ENCODE measurements at places on chromosomes 6 and 20.
A peak's percentile ranks its signal among the peaks of the same experiment; 100 is the strongest.

DNA sequence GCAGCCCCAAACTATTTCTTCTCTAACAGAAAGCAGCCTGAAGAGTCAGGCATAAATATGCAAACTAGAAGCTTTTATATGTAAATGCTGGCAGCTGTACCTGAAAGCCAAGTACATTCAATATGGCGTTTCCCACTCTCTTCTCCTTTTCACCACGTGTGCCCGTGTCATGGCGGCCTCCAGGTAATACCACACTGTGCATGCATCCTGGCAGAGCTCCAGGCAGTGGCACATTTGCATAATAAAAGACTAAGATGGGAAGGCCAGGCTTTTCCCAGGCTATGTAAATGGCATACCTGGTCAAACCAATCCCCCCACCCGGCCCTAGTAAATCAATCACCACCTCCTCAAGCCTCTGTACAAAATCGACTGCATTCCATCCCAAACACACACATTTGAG, 120.6 kb downstream of the MMUT start:
- no peak for DNase-seq

GRCh38 chr20:44153636-44154043, 33.3 kb downstream of the JPH2 start:
- DNase-seq, result no peak

- DNase-seq, result no peak
Observed at GRCh38 chr6:20377623-20378265, 23.9 kb upstream of the E2F3 start.

GRCh38 chr20:23047738-23048214, 1.7 kb downstream of the THBD start:
- DNase-seq, result no peak

DNA sequence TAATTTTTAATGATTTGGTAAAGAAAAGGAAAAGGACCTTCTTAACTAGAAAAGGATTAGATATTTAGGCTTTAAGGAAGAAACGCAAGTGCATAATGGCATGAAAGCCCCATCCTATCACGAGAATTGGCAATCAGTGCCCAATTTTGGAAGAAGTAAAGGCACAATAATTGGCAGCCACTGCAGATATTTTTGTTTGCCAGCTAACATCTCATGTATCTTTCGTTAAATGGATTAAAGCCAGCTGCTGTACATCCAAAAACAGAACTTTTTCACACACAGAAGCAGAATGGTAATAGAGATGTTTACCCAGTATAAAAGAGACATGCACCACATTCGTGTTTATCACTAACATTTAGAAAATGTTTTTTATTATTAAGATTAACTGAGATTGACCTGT, 180.3 kb downstream of the C6orf118 start:
- DNase-seq, result no peak

DNA sequence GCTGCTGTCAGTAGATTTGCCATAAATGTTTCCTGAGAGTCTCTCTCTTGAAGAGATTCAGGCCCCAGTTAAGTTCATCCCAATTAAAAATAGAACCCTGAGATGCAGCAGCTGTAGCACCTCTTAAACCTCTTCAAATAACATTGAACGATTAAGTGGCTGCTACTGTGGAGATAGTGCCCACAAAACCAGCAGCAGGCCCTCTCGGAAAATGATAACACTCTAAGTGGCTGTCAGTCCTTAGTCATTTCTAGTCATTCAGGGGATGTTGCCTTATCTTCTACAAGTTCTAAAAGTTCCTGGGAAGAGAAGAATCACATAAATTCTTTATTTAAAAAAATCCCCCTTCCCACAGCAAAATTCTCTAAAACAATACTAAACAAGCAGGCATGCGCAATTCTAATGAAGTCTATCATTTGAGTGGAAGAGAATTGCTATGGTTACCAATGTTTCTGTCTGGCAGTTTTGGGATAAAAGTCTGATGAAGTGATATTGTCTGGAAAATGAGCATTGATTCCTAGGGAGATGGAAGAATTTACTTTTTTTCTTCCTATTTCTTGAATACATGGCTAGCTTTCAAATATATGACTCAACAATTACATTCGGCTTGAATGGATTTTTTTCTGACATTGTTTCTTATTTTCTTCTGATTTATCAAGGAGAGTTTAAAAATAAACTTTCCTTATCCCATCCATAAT, 131.9 kb downstream of the TRMT11 start:
- DNase-seq, result no peak

GRCh38 chr20:13259921-13260320, 38.8 kb downstream of the ISM1 start:
- no peak for DNase-seq

DNA sequence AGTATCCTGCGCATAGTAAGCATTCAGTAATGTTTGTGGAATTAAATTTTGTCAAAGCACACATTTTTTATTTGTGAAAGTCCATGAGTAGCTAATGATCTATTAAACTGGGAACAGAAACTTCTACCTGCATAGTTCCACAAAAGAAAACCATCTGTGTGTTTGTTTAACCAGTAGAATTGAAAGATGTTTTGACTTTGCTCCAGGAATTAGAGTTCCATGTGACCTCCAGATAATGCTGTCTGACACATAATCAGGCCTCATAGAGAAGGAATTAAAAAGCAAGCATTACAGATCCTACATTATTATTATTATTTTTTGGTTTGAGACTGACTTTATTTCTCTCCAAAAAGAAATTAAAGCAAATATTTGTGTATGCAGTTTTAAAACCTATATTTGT, 126.5 kb downstream of the PACRG start:
- no peak for DNase-seq

- no peak for DNase-seq
Observed at GRCh38 chr20:32687180-32687532, 13.4 kb upstream of the C20orf203 start.

DNA sequence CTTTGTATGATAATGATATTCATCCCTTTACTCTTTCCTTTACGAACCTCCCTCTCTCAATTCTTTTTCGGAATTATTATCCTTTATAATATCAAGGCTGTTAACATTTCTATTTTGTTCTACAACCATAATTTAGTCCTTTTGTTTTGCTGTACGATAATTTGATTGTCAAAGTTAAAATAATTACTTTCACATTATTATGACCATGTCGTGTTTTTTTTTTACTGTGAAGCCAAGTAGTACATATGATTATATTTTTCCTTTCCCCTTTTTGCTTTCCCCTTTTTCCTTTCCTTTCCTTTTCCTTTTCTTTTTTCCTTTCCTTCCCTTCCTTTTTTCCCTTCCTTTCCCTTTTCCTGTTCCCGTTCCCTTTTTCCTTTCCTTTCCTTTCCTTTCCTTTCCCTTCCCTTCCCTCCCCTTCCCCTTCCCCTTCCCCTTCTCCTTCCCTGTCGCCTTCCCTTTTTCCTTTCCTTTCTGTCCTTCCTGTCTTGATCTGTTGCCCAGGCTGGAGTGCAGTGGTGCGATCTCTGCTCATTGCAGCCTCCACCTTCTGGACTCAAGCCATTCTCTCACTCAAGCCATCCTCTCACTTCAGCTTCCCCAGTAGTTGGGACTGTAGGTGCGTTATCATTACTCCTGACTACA, 19.5 kb downstream of the CD2AP start:
- DNase-seq, result no peak

DNA sequence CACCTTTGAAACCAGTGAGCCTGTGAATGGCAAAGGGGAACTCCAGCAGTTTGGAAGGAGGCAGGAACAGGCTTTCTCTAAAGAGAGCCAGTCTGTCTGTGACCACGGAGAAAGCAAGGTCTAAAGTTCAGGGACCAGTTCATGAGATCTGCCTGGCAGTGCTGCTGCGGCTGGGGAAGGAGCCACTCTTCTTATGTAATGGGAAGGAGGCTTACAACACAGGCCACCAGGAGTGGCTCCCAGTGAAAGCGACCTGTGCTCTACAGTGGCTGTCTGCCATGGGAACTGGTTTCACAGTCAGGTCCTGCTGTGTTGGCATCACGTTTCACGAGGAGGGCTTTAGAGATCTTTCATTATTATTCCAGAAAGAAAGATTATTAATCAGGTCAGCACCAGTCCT, 291.9 kb upstream of the PRDM1 start:
- DNase-seq, result no peak

GRCh38 chr6:112065426-112065986, 11.6 kb downstream of the CCN6 start:
- DNase-seq, result no peak

GRCh38 chr6:139763468-139764210, 389.2 kb upstream of the CITED2 start:
- no peak for DNase-seq

DNA sequence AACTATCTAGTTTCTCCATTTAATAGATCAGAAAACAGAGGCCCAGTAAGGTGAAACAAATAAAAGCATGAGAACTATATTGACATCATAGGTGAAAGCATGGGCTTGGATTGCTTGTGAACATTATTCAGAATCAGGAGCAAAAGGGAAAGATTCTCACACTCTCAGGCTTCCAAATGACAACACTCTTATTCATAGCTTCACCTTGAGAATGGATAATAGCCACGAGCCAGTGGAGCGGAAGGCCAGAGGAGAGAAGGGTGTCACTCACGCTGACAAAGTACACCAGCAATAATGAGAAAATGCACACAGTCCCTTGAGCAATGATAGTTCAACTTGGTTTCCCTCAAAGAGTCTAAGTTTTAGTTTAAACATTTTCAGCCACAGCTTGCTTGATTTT, 339.0 kb downstream of the TPBG start:
- DNase-seq, result no peak

DNA sequence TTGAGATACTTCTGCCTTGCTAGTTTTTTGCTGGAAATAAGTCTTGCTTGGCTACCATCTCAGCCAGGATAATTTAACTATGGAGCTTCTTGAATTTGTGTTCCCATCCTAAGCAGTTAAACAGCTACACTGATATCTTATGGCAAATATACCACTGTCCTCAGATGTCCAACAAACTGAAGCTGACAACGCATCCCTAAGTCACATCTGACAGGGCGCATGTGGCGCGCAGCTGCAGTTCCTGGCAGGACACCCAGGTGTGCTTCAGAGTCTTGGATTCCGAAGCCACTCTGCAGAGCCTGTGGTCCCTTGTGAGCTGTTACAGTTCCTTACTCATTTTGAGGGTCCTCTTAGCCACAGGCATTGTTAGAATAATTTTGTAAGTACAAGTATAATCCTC, 127.9 kb downstream of the WDR27 start:
- no peak for DNase-seq

DNA sequence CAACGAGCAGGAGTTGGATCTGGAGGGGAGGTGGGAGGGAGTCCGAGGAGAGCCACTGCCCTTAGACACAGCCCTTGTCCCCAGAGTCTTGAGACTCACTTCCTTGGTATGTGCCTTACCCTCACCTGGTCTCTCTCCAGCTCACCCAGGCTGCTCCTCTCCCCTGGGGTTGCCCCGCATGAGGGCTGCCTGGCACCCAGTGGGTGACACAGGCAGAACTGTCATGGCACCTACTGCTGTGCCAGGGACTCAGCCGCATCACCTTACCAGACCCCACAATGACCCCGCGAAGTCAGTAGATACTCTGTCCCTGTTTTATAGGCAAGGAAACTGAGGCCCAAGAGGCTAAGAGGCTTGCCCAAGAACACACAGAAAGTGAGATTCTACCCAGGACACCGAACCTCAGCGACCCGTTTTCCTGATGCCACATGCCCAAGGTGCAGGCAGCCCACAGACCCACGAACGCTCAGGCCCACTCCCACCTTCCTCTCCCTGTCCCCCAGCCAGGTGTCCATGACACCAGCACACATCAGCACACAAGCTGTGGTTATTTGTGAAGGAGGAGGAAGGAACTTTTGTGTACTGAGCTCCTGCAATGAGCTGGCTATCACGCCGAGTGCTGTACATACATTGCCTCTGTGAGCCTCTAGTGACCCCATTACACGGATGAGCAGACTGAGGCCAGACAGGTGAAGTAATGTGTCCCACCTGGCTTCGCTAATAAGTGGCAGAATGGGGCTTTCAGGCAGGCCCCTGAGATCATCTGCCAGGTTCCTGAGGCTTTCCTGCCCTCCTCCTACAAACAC, 168.1 kb downstream of the GRM4 start:
- DNase-seq, result no peak

DNA sequence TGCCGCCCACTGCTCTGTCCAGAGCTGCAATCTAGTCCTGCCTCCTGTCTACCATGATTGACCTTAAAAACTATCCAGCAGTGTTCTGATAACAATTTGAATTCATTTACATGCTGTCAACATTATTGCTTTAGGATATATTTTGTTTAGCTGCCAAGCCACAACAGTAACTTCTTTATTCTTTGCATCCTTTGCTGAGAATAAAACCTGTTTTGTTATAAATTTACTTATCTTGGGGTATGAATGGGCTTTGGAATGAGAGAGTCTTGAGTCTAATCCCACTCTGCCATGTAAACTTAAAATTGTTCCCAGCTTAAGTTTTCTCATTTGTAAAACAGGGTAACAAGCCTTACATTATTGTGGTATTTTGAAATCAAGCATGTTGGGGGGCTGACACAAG, 116.4 kb downstream of the FLRT3 start:
- no peak for DNase-seq

DNA sequence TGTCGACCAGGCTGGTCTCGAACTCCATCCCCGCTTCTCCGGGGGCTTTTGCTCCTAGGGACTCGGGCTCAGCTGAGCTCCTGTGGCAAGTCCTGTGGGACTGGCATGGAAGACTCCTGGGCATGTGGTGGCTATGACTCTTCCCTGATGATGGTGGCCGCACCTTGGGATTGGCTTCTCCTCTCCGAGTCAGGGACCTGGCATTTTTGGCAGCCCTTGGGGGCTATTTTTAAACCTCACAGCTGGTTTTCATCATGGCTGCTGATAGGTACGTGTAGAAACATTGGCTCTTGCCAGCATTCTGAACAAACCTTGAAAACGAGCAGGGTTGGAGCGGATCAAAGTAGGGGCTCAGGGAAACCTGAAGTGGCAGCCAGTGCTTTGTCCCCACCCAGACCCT, 54.1 kb downstream of the RBM38 start:
- no peak for DNase-seq

GRCh38 chr6:13215390-13215789, 112.9 kb downstream of the TBC1D7 start:
- DNase-seq, result no peak

DNA sequence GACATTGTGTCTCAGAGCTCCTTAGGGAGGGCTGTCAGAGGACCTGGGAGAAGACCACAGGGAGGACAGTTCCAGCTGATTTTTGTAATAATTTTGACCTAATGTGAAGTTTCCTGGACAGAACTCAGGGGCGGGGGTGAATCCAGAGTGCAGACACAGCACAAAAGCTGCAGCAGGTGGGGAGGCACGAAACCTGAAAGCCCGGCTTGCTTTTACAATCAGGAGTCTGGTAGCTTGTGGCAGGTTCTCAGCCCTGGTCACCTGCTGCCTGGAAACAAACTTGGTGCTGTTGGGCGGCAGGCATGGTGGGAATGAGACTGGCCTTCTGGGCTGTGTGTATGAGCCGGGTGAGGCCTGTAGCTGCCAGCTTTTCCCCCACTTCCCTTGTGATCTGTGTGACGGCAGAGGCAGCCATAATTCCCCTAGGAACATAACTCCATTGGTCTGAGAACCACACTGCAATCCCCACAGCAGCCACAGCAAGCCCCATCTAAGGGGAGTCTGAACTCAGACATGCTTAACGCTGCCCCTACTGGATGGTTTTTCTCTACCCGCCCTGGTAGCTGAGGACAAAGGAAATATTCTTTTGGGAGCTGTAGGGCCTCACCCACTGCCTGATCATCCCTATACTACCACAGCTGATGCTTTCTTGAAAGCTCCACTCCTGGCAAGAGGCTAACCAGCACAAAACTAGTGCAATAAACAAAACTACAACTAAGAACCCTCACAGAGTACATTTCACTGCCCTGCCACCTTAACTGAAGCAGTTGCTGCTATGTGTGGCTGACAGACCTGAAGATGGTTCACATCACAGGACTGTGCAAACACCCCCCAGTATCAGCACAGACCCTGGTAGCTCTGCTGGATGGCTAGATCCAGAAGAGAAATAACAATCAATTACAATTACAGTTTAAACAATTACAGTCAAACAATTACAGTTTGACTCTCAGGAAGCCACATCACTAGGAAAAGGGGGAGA, 1055.1 kb upstream of the GJE1 start:
- peak; percentile 14 for DNase-seq
